NCI-H1417 treated with DMSO at 0.1 percent for 48 hours (cell line): ENCODE measurements at places on chromosomes 6 and 20.
A peak's percentile ranks its signal among the peaks of the same experiment; 100 is the strongest.

DNA sequence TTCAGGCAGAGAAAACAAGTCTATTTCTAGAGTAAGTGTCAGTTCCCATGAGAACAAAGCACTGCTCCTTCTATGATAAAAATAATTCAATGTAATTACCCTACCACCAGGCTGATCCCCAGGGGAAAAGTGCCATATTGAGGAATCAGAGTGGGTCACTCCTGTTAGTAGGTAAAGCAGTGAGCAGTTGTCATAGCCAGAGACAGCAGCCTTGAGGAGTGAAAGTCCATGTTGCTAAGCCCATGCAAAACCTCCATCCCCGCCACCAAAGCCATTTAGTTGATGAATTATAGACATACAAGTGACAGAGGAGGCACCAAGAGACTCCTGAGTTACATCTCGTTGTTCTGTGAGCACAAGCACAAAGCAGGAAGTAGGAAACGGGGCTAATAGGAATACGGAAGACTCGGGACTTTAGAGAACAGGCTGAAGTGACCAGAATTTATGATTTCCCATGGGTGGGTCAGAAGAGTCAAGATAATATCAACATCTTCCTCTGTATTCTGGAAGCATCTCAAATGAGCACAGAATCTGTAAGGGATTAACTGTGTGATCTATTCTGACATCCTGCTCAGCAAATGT lies 197.9 kb downstream of the MAFB start:
- DNase-seq: no peak

- DNase-seq: no peak
These were observed 757 bp upstream of the SAMD3 start for GRCh38 chr6:130223508-130223907.

DNA sequence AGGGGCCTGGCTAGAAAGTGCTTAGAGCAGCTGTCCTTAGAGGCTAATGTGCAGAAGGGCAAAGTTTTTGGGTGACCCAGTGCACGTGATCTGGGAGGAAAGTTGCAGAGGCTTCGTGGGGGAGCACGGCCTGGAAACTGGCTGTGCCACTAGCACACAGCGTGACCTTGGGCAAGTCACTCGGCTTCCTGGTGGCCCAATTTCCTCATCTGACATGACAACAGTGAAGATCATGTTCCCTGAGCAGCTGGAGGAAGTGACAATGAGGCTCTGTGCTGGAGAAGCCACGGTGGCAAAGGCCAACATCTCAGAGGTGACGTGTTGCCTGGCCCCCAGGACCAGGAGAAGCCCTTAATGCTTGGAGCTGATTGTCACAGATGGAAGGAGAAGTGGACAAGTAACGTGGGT lies 99.5 kb downstream of the FOXC1 start:
- no peak for DNase-seq

DNA sequence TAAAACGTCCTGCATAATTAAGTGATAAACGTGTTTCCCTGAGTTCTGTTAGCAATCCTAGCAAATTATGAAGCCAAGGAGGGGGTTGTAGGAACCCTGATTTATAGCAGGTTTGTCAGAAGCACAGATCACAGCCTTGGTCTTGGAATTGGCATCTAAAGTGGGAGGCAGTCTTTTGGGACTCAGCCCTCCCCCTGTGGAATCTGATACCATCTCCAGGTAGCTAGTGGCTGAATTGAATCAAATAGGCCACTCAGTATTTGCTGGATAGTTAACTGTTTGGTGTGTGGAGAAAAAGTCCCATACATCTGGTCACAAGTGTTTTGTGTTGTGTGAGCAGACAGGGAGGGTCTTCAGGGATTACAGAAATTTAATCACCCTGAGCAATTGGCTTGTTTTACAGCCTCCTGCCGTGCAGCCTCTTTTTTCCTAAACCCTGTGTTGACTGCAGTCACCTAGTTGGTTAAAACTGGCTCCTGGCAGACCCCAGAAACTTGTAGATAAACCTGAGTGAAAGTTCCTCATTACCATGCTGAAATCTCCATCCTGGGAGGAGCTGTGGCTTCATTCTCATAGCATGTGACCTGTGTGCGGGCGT lies 19.0 kb upstream of the KIFC1 start:
- DNase-seq: no peak

DNA sequence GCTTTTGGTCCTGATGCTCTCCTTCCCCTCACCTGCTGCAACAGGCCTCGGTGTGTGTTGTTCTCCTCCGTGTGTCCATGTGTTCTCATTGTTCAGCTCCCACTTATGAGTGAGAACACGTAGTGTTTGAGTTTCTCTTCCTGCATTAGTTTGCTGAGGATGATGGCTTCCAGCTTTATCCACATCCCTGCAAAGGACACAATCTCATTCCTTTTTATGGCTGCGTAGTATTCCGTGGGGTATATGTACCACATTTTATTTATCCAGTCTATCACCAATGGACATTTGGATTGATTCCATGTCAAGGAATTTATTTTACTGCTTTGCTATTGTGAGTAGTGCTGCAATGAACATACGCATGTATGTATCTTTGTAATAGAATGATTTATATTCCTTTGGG lies 116.9 kb upstream of the SIRPG start:
- DNase-seq: no peak

DNA sequence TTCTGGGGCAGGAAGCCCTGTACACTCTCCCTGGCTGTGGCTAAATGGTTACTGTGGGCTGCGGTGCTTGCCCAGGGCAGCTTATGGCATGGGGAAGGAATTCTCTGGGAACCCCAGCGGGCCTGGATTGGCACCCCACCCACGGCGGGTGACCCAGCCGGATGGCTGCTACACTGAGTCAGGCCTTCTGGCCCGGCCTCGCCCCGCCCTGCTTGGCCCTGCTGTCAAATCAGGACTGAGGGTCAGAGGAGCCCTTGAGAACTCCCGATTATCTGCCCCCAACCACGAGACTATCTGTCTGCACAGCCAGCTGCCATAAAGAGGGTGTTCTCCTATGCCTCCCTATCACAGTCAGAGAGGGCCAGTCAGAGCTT lies 7.3 kb upstream of the ITPR3 start:
- no peak for DNase-seq

DNA sequence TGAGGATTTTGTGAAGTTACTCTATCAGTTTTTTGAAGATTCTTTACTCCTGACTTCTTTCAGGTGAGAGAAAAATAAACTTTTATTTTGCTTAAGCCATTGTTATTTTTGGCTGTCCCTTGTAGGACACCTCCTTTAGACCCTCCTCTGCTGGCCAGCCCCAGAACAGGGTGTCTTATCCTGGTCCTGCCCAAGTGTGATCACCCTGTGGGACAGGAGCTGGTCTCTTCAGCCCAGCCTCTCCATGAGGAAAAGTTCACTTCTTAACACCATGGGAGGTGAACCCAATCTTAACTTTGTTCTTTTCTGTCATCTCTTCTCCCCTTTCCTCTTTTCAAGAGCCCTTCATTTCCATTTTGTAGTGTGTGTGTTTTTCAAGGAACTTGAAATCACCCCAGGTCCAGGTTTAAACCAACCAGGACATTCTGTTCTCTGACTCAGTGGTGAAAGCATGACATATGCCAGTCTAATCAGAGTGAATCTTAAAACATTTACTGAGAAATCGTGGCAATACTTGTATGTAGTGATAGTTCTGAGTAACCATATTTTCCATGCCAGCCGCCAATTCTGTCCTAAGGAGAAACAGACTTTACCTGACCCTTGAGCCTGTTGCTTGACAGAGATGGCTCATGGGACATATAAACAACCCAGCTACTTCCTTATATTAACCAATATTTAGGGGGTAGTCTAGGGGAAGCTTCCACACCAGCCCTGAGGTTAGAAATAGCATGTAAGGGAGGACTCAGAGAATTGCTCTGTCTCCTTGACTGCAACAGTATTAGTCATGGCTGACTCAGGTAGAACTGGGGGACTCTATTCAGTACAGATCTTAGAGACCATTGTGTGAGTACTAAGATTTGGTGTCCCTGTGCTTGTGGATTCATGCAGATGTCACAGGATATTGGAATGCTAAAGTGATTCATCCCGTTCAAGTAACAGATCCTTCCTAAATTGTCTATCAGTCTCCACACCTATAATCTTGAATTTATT lies 48.8 kb downstream of the FLRT3 start:
- DNase-seq: no peak

DNA sequence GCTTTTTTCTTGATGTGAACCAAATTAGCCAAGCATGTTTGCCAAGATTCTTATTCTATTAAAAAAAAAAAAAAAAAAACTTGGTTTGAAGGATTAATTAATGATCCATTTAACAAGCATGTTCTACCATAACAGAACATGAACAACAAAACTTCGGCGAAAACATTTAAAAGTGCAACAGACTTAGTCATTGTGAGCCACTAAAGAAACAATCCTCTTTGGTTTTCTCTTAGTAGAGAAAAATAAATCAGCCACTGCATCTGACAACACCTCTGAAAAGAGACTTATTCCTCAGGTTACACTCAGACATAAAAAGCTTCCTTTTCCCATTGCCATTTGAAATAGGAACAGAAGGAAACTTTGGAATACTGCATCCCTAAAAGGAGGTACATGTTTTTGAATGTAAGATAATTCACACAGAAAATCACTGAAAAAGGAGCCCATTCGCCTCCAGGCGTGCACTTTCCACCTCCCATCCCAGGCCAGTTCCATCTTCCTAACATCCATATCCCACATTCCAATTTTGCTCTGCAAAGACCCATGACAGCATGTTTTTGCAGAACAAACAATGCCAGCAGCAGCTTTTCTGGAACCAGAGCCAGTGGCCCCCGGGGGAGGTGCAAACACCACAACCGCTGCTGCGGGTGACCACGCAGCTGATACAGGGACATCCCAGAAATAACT lies 79.5 kb downstream of the ZMYND8 start:
- DNase-seq: no peak

DNA sequence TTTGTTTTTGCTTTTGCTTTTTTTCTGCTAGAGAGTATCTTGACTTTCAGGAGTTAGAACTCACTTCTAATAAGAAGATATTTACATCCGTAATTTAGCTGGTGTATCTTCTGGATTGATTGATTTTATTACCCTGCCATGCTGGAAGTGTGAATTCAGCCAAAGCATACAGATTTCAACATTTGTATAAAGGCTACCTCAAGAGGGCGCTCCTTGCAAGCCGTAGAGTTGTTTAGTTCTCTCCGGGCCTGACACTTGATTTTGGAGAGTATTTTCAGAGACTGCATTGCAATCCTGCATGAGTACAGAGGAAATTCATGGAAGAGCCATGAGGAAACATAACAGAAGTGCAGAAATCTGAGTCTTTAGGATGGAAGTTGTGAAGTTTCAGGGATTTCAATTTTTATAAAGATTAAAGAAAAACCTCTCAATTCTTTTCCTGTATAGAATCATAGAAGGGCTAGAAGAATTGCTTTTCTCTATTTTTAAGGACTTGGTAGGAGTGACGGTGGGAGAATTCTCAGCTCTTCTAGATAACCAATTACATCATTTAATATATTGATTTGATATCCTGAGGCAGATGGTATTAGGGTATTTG lies 66.7 kb upstream of the TIAM2 start:
- peak; percentile 36 for DNase-seq

GRCh38 chr6:5865506-5866031 lies 141.2 kb downstream of the NRN1 start:
- DNase-seq: no peak

DNA sequence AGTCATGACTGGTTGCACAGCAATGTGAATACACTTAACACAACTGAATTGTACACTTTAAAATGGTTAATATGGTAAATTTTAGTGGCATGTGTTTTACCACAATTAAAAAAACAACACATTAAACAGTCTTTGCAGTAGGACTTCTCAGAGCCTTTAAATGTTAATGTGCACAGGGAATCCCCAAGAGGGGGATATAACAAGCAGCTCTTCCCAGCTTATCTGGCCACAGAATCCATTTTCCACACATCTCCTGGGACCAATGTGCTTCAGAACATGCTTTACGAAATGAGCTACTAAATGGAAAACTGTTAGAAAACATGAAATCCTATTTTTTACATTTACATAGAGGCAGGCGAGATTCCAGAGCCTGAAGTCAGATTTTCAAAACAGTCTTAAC lies 44.4 kb downstream of the FYN start:
- DNase-seq: no peak

DNA sequence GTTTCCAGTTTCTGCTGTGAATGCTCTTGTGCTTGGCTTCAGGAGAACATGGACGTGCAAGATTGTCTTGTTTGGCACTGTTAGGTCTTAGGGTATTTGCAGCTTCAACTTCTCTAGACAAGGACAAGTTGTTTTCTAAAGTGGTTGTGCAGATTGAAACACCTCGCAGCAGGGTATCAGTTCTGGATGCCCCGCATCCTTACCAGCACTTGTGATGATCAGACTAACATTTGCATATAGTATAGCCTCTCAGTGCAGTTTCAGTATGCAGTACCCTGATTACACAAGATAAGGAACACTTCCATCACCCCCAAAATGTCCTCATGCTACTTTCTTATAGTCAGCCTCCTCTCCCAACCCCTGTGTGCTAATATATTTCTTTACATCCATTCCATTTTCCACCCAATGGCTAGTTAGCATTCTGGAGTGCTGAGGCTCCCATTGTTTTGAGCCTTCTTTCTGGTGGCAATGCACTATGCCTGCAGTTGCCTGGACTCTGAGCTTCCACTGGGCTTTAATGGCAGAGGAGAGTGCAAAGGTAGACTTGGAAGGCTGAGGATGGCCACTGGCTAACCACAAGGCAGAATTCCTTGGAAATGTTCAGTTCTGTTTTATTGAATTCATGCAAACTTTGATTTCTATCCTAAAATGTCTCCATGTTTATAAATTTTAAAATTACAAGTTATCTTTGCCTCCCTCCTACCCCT lies 35.4 kb downstream of the KIF3B start:
- no peak for DNase-seq

DNA sequence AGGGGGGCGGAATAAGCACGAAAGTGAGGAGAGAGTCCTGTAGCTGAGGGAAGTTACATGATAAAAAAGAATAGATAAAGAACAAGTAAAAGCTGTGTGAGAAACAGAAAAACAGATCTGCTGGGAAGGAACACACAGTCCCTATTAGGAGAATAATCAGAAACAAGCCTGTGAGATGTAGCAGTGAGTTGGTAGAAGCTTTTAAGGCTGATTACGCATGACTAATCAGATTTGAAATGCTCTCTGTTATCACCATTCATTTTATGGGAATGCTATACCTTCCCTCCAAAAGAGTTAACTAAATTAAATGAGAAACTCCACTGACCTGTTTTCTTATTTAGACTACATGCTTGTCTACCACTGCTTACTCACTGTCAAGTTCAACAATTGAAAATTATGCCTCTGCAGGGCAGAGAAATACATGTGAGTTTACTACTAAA lies 15.8 kb downstream of the REPS1 start:
- DNase-seq: no peak

DNA sequence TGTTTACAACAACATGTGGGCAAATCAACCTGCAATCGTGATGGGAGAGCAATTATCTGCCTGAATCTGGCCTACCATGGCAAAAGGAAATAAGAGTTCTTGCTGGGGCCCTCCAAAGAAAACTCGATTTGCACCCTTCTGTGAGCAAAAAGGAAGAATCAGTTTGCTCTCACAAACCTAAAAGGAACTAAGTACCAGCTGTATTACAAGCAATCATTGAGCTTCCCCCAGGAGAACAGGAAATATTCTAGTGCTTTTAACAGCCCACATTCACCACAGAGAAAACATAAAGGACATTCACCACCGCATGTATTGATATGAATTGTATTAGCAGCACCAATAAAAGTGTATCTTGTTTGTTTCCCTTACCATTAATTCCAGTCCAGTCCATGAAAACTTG lies 75.0 kb downstream of the MBOAT1 start:
- DNase-seq: no peak

- DNase-seq: no peak
These were observed 1.2 kb downstream of the IFNGR1 start for GRCh38 chr6:137217801-137218472.
